ENCODE measurements at places on chromosomes 1 and 21.

- no peak for DNase-seq
Observed at GRCh38 chr1:204172404-204173029, 6.4 kb upstream of the REN start.

GRCh38 chr1:62998845-62999649, 215.1 kb downstream of the ATG4C start:
- DNase-seq, result no peak

- DNase-seq, result no peak
Observed at GRCh38 chr1:163227126-163227525, 24.4 kb upstream of the RGS5 start.

DNA sequence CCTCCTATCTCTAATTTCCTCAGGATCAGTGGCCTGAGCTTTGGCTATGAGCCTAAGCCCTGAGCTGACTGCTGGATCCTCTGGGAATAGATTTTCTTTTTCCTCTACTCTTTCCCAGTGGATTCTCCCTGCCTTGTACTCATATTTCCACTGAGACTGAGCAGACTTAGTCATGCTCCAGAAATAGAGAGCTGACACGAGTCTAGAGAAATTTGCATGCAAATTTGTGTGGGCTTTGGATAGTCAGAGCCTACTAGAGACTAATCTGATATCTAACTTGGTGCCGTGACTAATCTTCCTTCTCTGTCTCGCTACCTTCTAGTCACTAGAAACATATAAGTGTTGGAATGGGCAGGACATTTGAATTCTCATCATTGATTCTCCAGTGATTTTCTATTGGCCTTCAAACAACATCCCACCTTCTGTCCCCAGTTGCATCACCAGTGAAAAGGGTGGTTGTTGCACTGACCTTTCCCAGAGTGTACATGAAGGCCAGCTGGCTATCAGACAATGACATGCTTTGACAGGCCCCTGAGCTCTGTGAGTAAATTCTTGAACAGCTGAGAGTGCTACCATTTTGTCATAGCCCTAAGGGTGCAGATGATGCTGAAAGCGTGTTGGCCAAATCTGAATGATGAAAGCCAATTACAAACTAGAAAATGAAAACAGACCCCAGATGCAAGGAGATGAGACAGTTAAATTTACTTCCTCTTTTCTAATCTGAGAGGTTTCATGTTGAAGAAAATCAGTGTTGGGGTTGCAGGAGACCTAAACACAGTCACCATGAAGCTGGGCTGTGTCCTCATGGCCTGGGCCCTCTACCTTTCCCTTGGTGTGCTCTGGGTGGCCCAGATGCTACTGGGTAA, at the start of gene FCRLA:
TSS of gene FCRLA (plus strand) at position 748 of the 866 bp plus-strand sequence. CDS start at position 784, 36 bp downstream.
- DNase-seq, result no peak

DNA sequence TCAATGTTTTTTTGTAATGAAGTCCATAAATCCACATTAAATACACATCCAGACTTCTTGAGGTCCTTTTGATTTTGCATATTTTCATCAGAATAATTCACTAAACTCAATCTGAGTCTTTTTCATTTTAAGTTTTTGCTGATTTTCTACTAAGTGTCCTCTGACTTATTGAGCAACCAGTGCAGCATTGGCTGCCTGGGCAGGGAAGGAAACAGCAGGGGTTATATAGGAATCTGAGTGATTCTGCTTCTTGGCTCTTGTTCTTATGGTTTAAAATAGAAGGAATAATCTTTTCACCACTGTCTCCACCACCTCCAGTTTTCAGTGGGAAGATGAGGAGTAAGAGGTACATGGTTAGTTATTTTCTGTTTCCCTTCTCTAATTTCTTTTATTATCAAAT, 88.4 kb downstream of the ST6GALNAC5 start:
- no peak for DNase-seq

GRCh38 chr1:63914706-63915105, 140.9 kb downstream of the ROR1 start:
- no peak for DNase-seq

GRCh38 chr1:202561726-202562443, 148.4 kb downstream of the SYT2 start:
- DNase-seq, result no peak
